Foreskin keratinocyte (primary cell): ENCODE measurements at places on chromosomes 4 and X.

DNA sequence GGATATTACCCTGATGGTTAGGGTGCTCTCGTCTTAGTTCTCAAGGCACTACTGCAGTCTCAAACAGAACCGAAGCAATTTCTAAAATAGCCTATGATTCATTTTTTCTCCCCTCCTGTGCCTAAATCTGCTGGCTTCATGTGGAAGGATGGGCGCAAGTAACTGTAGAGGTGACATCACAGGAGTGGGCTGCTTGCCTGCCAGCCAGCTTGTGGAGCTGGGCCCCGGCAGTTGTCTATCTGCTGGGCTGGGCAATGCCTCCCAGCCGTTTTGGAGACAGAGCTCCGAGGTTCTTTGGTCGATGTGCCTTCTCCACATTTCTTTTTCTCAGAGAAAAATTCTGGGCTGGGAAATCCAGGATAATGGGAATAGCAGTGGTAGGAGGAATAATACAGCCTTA, 34.3 kb upstream of the CITED1 start:
- no peak for DNase-seq

GRCh38 chr4:108519911-108520601, 100.3 kb upstream of the RPL34 start:
- no peak for DNase-seq

- no peak for DNase-seq
Measured at GRCh38 chrX:134457708-134458107, 2.3 kb upstream of the HPRT1 start.

DNA sequence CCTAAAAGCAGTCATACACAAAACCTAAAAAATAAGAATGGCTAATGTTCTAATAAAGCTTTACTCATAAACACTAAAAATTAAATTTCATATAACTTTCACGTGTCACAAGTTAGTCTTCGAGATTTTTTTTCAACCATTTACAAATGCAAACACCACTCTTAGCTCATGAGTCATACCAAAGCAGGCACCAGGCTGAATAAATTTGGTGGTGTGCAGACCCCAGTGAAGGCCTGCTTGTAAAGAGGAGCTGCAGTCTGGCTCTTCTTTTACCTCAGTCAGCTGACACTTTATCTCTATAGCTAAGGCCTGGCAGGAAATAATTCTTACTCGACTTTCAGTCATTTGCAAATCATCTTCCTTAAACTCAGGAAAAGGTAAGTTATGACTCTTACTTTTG, 37.4 kb downstream of the CLOCK start:
- DNase-seq, result no peak

DNA sequence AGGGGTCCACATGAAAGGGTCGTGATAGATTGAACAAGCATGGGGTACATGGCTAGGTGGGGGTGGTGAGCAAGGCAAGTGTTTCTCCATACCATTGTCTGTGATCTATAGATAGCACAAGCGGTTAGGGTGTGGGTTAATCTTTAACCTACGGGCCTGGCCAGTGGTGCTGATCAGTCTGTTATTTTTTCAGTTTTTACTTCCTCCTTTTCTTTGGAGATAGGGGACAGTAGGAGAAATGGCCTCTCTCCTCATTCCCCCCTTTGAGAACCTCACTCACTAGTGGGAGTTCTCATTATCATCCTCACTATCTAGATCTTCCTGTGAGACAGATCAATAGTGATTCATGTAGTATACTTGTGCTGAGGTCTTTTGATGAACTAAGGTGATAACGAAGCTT, 16.2 kb upstream of the GPKOW start:
- DNase-seq, result no peak

DNA sequence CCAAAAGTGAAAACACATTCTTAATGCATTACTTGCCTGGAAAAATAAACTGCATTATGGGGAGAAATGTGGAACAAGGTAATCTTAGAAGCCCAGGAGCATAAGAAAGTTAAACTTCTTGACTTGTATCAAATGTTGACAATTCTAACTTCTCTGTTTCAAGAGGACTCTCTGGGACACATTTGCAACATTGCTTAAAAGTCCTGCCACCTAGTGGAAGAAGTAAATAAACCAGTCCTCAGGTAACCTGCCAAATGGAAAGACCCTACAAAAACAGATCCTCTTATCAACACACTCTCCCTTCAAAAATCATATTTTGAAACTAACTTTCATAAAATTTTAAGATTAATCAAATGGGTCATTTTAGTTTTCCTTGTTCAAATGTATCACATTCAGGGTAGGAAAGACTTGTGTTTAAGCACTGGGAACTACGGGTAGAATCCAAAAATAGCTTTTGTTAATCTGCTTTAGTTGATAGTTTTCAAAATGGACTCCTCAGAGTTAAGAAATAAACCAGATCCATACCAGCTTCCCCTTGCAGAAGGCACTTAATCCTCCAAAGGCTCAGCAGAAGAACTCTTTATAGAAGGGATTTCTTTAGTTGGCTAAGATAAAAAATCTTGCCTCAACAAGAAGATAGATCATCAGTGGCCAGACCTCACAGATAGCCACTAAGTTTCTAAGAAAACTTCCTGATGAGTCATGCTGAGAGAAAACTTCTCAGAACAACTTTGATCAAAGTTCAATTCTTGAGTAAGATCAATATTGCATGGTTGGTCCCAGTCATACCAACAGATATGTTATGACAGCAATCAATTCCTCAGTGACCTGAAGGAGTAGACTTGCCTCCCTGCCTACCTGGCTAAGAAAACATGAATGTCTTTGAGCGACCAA, 141.7 kb downstream of the HHIP start:
- peak; percentile 24 for DNase-seq

DNA sequence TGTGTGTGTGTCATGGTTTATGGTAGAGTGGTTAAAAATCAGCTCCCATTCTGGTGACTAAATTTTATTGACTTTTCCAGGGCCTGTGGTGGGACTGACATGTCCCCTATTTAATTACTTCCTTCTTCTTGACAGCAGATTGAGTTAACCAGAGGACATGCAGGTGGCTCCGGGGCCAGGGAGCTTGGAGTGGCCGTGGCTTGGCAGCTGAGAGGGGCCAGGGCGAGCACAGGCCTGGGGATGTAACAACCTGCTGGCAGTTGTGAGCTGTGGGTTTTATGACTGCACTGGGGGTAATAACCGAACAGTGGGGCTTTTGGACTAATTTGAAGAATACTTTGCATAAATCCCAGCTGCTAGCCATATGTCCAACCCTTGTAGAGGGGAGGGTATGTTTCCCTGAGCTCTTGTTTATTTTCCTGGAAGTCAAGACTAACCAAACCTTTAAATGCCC, 186.0 kb downstream of the MID1IP1 start:
- no peak for DNase-seq

GRCh38 chrX:44973420-44973932, 100.5 kb downstream of the KDM6A start:
- no peak for DNase-seq

GRCh38 chr4:90181644-90182043, 54.5 kb downstream of the CCSER1 start:
- no peak for DNase-seq

DNA sequence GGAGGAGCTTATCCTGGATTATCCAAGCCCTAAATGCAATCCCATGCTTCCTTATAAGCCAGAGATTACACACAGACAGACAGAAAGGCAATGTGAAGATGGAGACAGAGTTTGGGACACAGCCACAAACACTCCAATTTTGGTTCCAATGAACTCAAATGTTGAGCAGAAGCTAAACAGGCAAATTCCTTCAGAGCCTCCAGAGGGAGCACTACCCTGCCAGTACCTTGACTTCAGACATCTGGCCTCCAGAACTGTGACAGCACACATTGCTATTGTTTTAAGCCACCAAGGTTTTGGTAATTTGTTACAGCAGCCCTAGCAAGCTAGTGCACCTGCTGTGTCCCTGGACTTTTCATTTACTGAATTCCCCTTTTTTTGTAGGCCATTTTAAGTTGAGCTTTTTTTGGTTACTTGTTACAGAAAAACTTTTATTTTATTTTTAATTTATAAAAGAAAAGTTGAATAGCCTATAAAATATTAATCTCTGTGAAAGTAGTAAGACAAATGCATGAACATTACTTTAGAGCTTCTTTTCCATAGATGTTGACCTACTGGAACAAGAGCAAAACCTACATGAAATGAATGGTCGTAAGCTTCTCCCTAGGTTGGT, 33.4 kb upstream of the SRD5A3 start:
- DNase-seq, result no peak

DNA sequence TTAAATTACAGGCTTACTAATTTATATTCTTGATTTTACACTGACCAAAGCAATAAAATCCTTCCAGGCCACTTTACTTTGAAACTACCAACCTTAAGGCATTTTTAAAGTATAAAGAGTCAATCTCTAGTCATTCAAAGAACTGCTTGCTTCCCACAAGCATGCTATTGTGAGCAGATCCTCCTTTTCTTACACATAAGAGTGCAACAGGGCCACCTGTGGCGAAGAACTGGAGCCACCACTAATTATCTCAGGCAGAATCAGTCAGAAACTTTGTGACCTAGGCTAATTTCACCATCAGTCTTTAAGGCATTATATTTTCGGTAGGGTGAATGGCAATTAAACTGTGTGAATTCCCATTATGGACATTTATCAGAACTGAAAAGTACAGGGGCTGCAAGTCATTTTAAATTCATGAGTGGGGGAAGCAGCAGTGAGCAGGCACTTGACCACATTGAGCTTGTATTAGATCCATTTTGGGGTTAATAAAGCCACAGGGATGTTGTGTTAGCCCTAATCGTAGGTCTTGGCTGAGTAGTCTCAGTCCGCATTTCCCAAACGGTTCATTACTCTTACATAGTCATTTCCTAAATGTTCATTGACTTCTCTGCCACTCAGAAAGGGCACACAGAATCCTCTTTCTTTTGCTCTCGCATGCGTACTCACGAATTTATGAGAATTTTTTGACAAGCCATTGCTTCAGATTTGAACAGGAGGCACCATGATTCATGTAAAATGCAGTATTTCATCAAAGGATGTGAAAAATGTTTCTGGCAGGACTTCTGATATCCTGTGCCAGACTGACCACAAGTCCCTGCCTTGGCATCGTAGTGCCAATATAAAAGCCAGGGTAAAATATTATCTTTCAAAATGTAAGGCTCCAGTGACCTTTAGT, 39.8 kb downstream of the NPY2R start:
- DNase-seq, result no peak

DNA sequence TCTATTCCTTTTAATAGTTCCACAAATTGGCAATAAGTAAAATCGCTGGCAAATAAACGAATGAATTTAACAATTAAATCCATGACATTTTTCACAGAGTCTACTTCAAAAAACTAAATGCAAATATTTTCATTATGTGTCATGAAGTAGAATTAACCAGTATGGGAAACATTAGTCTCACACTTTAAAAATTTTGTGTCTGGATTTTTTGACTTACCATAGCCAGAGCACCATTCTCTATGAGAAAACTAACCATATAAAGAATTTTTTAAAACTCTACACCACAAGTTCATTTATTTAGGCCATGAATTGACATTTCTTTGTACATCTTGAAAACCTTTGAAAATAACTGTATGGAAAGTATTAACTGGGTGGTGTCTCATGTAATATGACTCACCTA, 41.2 kb downstream of the PRDM5 start:
- no peak for DNase-seq

GRCh38 chrX:95733426-95733825, 951.2 kb upstream of the DIAPH2 start:
- no peak for DNase-seq

- DNase-seq, result no peak
Measured at GRCh38 chrX:119622356-119623232, 16.4 kb upstream of the NKRF start.

GRCh38 chr4:152348670-152349069, 187.2 kb downstream of the FBXW7 start:
- no peak for DNase-seq

DNA sequence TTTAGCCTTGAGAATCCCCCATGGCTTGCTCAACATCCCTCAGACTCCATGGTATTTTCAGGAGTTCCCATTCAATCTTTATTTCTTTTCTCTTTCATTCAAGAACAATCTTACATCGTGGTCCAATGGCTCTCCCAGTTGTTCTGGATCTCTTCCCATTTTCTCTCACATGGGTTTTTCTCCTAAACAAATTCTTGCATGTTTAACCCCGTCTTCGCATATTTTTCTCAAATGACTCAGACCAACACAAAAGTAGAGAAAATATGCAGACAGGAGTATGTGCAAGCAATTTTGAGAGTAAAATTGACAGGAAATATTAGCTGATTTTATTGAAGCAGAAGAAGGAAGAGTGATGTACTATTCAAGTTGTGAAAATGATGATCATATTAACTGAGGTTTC, 396.4 kb upstream of the TRAM1L1 start:
- DNase-seq, result peak; percentile 92

DNA sequence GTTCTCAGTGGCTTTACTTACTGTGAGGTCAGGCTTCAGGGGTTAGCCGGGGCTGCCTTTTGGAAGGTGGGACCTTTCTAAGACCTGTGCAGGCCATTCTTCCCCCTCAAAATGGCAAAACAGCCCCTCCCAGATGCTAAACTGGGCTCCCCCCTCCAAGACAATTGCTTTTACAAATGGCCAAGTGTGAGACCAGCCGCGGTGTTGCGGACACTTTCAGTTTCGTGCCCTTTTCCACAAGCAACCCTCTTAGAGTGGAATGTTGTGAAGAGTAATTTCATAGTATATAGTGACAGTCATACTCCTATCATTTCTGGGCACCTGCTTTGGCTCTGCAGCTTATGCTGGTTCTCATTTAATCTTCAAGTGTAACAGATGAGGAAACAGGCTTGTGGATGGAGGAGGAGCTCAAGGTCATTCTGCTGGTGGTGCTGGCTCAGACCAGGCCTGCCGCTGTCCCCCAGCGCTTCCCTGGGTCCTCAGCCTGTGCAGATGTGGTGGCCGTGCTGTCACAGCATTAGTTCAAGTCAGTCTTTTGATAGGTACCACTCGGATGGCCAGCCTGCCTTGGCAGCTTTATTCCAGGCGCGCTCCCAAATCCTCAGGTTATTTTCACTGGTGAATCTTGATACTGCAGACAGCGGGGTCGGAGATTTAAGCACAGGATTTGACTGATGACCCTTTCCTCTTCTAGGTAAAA, 55.0 kb upstream of the TADA2B start:
- no peak for DNase-seq

DNA sequence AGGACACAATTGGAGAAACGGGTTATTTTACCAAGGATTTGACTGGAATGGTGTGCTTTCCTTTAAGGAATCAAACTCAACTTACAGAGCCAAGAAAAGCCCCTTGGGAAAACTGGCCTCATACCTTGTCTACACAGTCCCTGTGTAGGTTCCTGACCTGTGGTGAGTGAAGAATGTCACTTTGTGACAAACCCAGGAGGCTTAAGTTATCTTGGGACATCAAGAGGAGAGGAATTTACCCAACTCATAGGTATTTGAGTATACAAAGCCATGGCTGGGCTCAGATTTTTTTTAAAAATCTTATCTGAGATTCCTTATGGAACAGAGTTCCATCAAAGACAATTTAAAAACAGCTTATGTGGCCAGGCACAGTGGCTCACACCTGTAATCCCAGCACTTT, 112.1 kb downstream of the EIF4E start:
- DNase-seq, result no peak

GRCh38 chrX:133495464-133496391, 80.4 kb upstream of the GPC4 start:
- no peak for DNase-seq

DNA sequence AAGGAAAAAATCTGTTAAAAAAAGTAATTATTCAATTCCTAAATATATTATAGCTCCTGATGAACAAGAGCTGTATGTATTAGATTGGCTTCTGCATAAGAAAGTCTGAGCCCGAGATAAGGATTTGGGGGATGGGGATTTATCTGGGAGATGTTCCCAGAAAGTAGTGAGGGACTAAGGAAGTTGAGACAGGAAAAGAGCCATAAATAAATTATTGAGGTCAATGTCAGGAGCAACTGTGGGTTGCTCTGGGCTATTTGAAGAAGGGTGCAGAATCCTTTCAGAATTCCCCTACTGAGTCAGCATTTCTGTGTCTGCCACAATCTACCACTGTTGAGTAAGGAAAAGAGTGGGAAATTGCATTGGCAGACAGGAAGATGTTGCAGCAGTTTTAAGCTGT, 3.1 kb upstream of the TDO2 start:
- peak; percentile 37 for DNase-seq
